Retinal pigment epithelial cell (primary cell): ENCODE measurements at places on chromosomes 1 and 21.

DNA sequence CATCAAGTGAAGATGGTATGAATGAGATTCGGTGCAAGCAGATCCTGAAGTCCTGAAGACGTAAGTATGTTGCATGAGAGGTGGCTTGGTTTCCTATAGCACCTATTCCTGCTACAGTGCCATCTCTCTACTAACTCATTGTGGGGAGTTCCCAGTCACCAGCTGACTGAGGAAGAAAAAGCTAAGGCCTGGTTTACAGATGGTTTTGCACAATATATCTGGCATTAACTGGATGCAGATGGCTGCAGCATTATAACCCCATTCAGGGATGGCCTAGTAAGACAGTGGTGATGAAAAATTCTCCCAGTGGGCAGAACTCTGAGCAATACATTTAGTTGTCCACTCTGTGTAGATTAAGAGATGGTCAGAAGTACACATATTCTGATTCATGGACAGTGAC, 36.7 kb downstream of the RTCA start:
- no peak for DNase-seq

DNA sequence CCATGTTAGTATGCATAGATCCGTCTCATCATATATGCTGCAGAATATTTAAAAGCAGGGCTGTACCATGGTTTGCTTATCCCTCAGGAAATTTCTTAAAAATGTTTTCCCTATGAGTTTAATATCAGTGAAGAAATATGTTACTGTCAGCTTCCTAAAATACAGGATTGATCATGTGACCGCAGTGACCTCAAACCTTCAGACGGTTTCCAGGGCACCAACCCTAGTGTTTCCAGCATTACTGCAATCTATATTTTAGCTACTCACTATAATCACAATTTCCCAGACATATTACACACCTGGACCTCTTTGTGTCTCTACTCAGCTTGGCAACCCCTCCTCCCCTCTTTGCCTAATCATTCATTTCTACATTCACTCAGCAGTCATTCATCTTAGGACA, 7.7 kb upstream of the SDHB start:
- DNase-seq: no peak

- DNase-seq: no peak
Measured at GRCh38 chr21:28604946-28605537, 387.6 kb downstream of the LTN1 start.

DNA sequence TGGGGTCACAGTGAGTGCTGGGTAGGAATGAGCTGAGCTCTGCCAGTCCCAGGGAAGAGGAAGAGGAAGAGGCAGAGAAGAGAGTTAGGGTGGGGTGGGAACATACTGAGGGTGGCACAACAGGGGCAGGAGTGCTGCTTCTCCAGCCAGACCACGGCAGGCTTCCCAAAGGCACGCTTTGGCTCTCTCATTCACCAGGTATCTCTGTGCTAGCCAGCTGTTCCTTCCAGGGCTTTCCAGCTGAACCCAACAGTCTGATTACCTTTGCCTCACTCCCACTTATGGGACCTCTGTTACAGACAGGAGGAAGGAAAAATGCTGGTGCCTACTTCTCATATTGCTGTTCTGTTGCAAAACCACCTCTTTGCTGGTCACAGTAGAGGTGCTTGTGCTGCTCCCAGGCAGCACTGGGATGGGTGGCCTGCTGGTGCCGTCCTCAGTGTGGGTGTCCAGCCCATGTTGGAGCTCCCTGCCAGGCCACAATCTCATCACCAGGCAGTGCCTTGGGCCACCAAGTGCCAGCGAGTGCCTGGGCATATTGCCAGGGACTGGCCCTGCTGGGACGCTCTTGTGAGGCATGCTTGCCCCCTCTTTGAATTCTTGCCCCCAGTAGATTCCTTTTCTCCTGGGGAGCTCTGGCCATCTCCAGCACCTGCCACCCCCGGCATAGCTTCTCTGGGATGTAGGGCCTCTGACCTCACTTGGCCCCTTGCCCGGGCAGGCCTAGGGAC, 2.1 kb downstream of the ADORA1 start:
- no peak for DNase-seq

DNA sequence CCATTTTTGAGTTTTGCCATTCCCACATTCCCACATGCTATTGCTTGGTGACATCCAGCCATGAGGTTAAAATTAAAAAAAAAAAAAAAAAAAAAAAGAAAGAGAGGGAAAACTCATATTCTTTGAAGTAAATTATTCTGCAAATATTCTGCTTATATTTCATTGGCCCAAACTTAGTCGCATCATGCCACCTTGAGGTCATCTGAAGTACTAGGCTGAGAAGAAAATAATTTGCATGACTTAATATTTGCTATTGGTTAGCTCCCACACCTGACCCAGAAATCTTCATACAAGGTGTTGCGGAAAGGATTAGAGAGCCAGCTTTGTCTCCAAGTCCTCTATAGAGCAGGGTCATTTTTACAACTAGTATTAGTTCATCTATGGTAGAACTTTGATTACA, 2206.0 kb downstream of the MRPL39 start:
- no peak for DNase-seq

- DNase-seq: no peak
Measured at GRCh38 chr1:193456811-193457280, 270.4 kb upstream of the B3GALT2 start.

GRCh38 chr21:46184625-46185555, 631 bp upstream of the SPATC1L start:
- DNase-seq: peak; percentile 83

GRCh38 chr21:23886828-23887724, 1720.2 kb downstream of the MRPL39 start:
- DNase-seq: no peak

GRCh38 chr1:207097871-207098324, 6.1 kb upstream of the C4BPA start:
- DNase-seq: no peak

- DNase-seq: no peak
Measured at GRCh38 chr1:230195199-230195598, 128.2 kb downstream of the GALNT2 start.

- no peak for DNase-seq
Measured at GRCh38 chr1:12380326-12381249, 150.8 kb downstream of the VPS13D start.

DNA sequence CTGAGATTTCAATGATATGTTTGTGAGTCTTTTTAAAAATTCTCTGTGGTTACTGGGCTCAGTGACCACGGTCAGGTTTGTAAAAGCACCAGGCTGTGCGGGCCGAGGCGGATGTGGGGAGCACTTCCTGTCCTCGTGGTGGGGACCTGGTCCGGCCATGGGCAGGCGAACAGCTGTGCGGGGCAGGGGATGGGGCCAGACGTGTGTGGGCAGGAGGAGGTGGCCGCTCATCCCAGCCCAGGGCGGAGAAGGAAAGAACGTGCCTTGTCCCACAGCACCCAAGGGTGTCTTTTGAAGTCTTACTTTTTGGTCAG, 5.2 kb upstream of the OXCT2 start:
- no peak for DNase-seq

GRCh38 chr1:43444151-43444828, 9.4 kb downstream of the HYI start:
- DNase-seq: no peak

- peak; percentile 51 for DNase-seq
Measured at GRCh38 chr1:100354971-100355394, 2.7 kb downstream of the CDC14A start.

DNA sequence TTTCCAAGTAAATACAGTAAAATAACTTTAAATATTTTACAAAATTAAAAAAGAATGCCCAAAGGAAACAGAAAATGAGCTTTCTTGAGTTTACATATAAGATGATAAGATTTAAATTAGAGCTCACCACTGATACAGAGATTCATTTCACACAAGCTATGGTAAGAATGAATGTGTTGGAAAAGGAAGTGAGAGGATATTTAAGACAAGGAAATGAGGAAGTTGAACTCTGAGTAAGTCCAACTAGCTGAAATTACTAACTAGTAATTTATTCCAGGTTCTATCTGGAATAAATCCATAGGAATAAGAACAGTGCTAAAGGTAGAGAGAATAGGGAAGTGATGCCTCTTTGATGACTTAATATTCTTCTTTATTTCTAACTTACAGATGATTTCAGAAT, 42.4 kb downstream of the FNBP1L start:
- no peak for DNase-seq

- DNase-seq: no peak
Measured at GRCh38 chr1:178537382-178538090, 24.6 kb downstream of the TEX35 start.

- DNase-seq: no peak
Measured at GRCh38 chr1:99268021-99268420, 3.7 kb downstream of the PLPPR4 start.

DNA sequence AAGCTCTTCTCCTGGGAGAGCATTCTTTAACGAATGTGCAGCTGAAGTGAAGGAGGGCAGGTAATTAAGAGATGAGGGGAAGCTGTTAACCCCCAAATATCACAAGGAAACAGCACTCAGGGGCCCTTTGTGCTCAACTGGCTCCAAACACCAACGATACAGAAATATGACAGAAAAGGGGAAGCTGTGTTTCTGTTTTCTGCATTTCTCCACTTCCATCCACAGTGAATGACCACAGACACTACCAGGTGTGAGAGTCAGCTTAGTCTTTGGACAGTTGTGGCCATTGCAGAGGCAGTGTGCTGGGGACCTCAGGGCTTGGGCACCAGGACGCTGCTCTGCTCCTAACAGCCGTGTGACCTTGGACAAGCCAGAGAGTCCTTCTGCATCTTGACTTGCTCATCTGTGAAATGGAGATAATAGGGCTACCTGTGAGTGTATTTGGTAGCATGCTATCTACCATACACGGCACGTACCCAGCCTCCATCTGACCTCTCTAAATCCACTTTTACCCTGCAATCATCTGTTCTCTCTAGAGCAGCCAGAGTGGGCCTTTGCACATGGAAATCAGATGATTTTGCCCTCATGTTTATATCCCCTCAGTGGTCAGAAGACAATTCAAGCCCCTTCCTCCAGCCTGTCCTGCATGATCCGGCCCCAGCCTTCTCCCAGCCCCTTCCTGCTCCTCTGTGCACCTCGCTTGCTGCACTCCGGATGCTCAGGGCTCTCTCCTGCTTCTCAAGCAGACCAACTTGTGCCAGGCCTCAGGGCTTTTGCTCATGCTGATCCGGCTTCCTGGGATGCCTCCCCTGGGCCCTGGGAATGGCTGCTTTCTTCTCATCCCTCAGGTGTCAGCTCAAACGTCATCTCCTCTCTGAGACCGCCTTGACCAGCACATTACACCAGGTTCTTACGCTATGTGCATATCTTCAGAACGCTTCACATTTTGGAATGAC, 4.7 kb upstream of the TINAGL1 start:
- DNase-seq: no peak

DNA sequence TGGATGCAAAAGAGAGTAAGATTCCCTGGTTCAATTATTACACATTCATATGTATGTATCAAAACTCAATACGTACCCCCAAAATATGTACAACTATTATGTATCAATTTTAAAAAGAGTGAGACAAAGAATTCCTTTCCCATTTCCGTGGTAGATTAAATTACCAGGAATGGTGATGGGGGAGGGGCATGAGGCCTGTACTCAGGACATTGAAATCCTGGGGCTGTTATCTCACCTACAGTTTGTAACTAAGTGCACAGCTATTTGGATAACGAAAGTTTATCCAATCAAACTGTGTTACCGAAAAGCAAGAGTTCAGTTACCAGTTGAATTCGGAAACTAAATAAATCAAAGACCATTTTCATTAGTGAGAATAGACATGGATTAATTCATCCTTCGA, 8.3 kb upstream of the ESRRG start:
- no peak for DNase-seq

DNA sequence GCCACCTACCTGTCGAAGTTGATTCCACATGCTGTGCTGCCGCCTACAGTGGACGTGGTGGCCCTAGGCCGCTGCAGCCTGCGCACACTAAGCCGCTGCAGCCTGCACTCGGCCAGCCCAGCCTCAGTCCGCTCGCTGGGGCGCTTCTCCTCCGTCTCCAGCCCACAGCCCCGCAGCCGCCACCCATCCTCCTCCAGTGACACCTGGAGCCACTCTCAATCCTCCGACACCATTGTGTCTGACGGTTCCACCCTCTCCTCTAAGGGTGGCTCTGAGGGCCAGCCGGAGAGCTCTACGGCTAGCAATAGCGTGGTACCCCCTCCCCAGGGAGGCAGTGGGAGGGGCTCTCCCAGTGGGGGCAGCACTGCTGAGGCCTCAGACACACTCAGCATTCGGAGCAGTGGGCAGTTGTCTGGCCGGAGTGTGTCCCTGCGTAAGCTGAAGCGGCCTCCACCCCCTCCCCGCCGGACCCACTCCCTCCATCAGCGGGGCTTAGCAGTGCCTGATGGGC, 46.9 kb downstream of the YARS1 start:
- no peak for DNase-seq

DNA sequence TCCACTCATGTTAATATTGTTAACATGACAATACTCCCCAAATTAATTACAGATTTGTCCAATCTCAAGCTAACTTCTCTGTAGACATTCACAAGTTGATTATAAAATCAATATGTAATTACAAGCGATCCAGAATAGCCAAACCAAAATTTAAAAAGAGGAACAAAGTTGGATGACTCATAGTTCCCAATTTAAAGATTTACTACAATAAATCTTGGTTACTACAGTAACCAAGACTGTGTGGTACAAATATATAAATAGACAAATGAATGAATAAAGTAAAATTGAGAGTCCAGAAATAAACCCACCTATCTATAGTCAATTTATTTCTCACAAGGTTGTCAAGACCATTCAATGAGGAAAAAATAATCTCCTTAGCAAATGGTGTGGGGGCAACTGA, 7.1 kb upstream of the KRTAP10-4 start:
- no peak for DNase-seq

GRCh38 chr1:30191154-30191702, 532.2 kb downstream of the MATN1 start:
- no peak for DNase-seq

- DNase-seq: peak; percentile 66
Measured at GRCh38 chr1:115767403-115767802, 1.1 kb downstream of the CASQ2 start.

DNA sequence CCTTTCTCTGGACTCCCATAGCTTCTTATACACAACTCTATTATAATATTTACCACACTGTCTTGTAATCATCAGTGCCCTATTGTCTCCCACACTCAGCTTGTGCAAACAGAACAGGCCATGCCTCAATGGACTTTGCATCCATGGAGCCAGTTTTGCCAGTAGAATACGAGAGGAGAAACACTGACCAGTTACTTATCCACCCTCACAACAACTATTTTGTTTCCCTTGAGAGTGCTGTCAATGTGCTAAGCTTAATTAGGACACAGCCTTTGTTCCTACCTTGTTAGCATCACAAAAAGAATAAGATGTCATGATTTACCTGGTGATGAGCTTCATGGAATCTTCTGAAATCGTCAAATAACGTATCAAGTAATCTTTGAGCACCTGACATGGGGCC, 18.1 kb upstream of the LRRC52 start:
- DNase-seq: no peak

DNA sequence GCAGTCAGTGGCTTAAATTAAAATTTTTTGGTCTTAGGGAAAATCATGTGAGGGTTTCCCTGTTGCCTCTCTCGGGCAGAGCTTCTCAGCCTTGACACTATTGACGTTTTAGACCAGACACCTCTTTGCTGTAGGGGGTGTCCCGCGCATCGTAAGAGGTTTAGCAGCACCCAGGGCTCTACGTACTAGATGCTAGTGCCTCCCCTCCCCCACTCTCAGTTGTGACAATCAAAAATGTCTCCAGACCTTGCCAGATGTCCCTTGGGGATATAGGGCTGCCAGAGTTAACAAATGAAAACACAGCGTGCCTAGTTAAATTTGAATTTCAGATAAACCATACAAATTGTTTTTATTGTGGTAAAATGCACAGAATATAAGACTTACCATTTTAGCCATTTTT, 293.3 kb downstream of the DISC1 start:
- no peak for DNase-seq
